ENCODE measurements at places on chromosomes 11 and 22.

DNA sequence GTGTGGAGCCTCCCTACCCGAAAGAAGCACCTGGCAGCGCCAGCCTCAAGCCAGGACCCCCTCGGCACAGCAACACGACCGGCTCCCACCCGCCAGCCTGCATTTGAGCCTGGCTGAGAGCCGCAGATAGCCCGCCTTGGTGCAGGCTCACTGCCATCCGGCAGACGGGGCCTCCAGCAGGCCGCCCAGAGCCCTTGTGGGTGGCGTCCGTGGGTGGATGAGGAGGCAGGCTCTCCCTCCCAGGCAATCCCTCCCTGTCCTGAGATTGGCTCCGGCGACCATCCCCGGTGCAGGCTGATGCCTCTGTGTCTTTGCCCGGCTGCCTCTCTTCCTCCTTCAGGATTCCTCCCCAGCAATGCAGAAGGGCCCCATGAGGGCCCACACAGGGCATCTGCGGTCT is 1527.9 kb downstream of the BRD1 start:
- no peak for DNase-seq

DNA sequence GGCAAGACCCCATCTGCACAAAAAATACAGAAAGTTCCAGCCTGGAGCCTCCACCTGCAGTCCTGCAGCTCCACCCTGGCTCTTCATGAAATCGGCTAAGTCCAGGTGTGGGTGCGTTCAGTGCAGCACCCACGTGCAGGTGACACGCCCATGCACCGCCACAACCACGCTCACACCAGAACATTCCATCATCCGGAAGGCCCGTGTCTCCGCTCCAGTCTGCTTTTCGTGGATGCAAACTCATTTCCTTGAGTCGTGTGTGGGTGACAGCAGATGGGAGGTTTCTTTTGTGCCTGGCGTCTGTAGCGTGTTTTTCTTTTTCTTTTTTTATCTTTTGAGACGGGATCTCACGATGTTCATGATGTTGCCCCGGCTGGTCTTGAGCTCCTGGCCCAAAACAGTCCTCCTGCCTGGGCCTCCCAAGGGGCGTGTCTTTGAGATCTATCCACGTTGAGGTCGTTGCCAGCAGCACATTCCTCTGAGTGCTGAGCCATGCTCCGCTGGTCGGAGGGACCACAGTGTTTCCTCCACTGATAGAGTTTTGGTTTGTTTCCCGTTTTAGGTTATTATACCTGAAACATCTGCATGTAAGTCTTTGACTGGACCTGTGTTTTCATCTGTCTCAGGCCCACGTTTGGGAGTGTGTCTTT is 7.2 kb downstream of the PTDSS2 start:
- no peak for DNase-seq

GRCh38 chr11:79265756-79266322 is 175.0 kb downstream of the TENM4 start:
- DNase-seq, result no peak

DNA sequence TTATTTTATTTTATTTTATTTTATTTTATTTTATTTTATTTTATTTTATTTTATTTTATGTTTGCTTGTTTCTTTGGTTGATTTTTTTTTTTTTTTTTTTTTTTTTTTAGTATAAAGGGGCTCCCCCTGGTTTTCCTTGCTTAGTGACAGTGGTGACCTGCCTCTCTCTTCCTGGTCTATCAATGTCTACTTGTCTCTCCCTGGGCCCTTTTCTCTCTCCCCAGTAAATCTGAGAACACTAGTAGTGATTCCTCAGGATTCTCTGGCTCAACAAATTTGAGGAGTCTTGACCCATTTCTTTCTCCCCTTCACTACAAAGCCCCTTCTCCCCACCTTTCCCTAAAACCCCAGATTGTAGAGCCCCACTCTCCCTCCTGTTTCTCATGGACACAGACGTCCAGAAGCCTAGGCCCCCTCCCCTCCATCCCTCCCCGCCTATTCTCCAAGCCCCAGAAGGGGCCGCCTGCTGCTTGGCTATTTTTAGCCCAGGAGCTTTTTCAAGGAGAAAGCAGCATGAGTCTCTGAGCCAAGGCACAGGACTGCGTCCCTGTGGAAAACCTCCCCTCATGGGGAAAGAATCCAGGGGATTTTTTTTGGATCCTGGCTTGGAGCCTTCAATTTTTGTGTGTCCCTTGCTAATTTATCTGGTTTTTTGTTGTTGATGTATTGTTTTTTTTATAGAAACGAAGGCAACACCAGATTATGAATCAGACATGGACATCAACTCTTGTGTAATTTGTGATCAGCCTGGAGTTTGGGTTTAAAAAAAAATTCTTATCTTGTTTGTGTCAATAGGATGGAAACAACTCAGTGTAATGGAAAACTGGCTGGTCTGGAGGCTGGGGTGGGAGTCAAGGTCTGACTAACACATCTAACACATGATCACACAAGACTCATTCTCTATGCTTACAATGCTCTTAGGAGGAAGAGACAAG is 17.5 kb upstream of the ACCSL start:
- DNase-seq, result no peak

DNA sequence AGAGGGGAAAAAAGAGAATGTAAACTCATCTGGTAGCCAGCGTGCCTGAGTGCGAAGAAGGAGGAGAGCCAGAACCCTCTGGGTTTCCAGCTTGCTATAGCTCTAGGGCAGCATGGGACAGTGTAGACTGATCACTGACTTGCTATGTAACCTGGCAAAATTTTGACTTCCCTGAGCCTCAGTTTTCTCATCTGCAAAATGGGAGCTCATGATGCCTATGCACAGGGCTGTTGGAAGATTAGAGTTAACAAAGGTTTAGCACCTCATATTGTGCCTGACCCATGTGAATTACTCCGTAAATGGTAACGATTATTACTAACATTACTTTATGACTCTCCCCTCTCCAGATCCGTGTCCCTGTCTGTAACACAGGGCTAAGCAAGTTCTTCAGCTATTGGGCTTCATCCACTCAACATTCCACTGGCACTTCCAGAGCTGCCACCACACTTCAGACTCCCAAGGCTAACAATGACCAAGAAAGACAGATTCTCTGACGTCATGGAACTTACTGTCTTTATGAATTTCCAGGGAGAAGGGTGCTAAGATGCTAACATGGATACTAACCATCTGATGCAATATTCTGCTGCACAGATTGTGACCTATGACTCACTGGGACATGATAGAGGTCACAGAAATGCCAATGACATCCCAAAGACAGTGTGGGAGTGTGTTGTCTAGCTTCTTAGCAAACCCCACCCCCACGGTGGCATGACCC is 195.2 kb downstream of the TRIM29 start:
- DNase-seq, result no peak

DNA sequence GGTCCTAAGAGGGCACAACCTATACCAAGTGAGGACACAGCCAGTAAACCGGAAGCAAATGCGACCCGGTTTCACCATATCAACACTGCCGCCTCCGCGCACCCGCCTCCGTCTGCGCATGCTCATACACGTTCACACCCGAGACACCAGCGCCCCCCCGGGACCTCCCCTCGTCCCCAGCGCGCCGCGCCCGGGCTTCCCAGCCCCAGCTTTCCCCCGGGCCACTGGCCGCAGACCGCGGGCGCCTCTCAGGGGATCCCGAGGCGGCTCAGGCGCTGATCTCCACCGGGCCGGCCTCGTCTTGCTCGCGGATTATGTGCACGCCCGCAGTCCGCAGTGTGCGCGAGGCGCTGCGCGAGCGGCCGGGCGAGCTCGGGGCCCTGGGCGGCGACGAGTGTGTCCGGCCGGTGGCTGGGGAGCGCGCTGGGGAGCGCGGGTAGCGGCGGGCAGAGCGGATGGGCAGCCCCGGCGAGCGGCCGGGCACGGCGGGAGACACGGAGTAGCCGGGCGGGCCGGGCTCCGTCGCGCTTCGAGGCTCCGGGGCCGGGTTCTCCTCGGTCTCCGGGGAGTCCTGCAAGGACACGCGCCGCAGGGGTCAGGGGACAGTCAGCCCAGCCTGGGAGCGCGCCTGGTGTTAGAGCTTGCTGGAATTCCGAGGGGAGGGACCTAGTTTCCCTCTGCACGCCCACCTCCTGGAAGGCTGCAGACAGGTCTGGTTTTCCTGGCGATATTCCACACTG is 2.0 kb downstream of the HEPN1 start:
- DNase-seq, result no peak
